ENCODE measurements at places on chromosomes 12 and 14.

DNA sequence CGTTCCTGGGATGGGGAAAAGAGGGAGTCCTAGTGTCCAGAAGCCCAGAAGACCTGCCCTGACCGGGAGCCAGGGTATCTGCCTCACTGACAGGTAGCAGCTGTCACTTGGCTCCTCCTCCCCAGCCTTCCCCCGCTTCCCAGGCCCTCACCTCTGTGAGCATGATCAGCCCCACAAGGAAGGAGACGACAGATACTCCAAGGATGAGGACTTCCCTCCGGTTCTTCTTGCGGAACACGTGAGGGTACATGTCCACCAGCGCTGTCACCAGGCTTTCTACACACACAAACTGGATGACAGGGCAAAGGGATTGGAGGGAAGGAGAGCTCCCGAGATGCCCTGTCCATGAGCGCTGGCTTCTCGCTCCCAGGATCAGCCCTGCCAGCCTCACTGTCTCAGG is 9.9 kb upstream of the SLC6A12 start:
- H3K36me3 ChIP-seq: no peaks in the 10 kb centered on the region
- peaks cover 3% of the 10 kb centered on the region for H3K4me1 ChIP-seq
- no peak overlapping the region for H3K27ac ChIP-seq
- H3K4me3 ChIP-seq: no peak overlapping the region
- peaks cover 68% of the 10 kb centered on the region for H3K27me3 ChIP-seq

DNA sequence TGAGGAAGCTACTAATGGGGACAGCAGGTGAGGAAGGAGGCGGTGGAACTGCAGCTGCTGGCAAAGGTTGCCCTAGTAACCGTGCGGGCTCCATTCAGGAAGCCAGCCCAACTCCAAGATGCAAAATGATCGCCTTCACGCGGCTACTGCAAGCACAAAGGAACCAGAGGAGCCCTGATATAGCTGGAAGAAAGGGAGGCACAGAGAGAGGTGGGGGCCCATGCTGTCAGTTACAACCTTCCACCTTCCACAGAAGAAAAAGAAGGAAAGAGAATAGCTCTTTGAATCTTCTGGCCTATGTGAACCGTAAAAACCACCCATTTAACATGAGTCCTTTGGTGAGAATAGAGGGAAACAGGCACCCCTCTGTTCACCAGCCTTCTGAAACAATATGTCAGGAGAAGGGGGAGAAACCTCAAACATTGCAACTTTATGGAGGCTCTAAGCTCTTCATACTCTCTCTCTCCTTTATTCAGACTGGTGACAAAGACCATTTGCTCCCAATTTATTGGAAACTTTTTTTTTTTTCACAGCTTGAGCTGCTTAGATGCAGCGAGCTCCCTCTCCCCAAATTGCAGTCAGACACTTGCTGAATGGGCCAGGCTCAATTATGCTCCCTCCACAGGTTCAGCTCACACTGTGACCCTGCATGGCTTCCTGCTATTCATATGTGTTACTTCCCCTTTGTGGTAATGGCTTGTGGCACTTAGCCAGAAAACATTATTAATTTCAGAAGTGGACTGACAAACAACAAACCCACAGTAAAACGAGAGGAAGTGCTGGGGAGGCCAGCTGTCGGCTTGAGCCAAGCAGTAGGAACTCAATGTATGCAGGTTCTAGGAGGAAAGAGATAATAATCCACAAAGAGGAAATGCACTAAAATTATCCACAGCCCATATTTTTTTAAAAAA is 6.2 kb downstream of the DUSP6 start:
- peak; percentile 49 for DNase-seq
- H3K36me3 ChIP-seq: peaks cover 6% of the 10 kb centered on the region
- peak overlapping the region; percentile 55 for H3K27ac ChIP-seq
- H3K4me1 ChIP-seq: peaks cover 55% of the 10 kb centered on the region

GRCh38 chr14:34971381-34971780 is 11.4 kb upstream of the SRP54 start:
- no peak overlapping the region for H3K4me3 ChIP-seq
- DNase-seq: no peak
- H3K4me1 ChIP-seq: peaks cover 5% of the 10 kb centered on the region
- no peak overlapping the region for H3K27ac ChIP-seq

- no peaks in the 10 kb centered on the region for H3K27me3 ChIP-seq
- peak overlapping the region; percentile 44 for H3K27ac ChIP-seq
- DNase-seq: no peak
- peak overlapping the region; percentile 48 for H3K4me3 ChIP-seq
- H3K4me1 ChIP-seq: peaks cover 15% of the 10 kb centered on the region
Observed at GRCh38 chr14:64997108-64997794, 10.6 kb downstream of the FNTB start.

DNA sequence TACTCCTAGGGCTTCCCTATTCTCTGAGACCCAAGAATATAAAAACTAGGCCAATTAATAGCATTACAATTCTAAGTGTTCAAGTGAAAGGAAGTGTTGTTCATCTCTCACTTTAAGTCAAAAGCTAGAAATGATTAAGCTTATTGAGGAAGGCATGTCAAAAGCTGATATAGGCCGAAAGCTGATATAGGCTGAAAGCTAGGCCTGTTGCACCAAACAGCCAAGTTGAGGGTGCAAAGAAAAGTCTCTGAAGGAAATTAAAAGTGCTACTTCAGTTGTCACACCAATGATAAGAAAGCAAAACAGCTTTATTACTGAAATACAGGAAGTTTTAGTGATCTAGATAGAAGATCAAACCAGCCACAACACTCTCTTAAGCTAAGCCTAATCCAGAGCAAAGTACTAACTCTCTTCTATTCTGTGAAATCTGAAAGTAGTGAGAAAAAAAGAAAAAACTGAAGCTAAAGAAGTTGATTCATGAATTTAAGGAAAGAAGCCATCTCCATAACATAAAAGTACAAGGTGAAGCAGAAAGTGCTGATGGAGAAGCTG is 68.9 kb downstream of the SLC6A15 start:
- H3K27ac ChIP-seq: no peak overlapping the region
- no peaks in the 10 kb centered on the region for H3K36me3 ChIP-seq
- no peak overlapping the region for H3K4me3 ChIP-seq
- no peaks in the 10 kb centered on the region for H3K4me1 ChIP-seq
